ENCODE measurements at places on chromosomes 4 and X.

DNA sequence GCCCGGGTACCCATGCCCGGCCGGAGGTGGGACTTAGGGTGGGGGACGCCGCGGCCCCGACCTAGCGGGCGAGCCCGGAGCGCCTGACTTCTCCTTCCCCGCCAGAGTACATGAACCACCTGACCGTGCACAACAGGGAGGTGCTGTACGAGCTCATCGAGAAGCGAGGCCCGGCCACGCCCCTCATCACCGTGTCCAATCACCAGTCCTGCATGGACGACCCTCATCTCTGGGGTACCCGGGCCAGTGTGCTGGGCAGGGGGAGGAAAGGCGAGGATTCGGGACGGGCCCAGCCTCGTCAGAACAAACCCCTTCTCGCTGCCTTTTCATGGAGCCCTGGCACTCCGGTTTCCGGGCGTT lies 622 bp downstream of the TAFAZZIN start:
- peak; percentile 66 for DNase-seq

DNA sequence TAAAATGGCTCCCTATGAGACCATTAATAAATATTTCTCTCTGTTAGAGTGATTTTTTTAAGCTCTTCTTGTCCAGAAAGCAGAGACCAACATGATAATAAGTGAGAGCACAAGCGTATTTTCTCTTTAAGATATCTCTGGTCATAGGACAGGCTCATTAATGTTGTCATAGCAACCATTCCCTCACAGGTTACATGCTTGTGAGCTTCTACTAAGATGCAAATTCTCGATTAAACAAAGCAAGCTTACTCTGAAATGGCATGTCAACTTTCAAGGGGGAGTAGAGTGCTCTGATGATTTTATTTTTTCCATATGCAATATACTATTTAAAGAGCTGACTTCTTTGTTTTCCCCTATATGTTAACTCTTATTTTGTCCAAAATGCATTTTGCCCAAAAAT lies 487.2 kb upstream of the LCORL start:
- no peak for DNase-seq

DNA sequence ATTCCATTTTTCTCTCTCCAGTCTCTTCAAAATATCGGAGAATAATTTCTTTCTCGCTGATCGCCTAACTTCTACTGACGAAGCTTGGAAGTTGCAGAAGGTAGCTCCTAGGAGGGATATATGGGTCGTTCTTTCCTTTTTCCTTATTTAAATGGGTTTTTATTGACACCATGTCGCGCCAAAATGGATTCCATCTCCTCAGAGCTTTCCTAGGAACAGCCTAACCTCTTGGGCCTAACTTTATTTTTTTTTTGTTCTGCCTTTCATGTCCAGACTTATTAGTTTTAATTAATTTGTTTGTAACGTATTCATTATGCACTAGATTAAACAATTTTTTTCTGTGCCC lies 359.4 kb upstream of the ZCCHC13 start:
- no peak for DNase-seq

DNA sequence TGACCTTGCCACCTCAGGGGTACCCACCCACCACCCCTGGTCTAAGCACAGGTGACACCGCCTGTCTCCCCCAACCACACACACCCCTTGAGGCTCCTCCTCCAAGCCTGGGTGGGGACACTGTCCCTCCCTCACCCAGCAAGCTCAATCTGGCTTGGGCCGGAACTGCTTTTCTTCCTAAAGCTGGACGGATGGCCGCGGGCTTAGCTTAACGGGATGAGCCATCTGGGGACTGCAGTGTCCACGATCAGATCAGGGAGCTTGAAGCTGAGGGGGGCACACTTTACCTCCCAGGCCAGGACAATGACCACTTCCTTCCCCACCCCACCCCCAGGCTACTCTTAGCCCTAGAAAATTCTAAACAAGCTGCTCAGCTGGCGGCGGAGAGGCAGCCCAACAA lies 1.0 kb upstream of the SLC6A8 start:
- no peak for DNase-seq

- DNase-seq: no peak
Observed at GRCh38 chrX:134375691-134376090, 84.3 kb upstream of the HPRT1 start.

- no peak for DNase-seq
Observed at GRCh38 chr4:54961357-54961975, 163.9 kb downstream of the KDR start.

GRCh38 chr4:32988165-32988811 lies 2268.1 kb downstream of the PCDH7 start:
- no peak for DNase-seq

GRCh38 chr4:155761916-155762315 lies 3.1 kb downstream of the GUCY1B1 start:
- no peak for DNase-seq

- DNase-seq: no peak
Observed at GRCh38 chr4:17094159-17094875, 195.9 kb upstream of the LDB2 start.
